HT-29 (cell line): ENCODE measurements at places on chromosomes 5 and 9. TPM values are rescaled to one million over a fixed set of nuclear protein-coding genes. Genes with fewer than 3 reads are reported as not detected.

- DNase-seq, result no peak
Measured at GRCh38 chr5:111779260-111779921, 22.4 kb upstream of the NREP start.

DNA sequence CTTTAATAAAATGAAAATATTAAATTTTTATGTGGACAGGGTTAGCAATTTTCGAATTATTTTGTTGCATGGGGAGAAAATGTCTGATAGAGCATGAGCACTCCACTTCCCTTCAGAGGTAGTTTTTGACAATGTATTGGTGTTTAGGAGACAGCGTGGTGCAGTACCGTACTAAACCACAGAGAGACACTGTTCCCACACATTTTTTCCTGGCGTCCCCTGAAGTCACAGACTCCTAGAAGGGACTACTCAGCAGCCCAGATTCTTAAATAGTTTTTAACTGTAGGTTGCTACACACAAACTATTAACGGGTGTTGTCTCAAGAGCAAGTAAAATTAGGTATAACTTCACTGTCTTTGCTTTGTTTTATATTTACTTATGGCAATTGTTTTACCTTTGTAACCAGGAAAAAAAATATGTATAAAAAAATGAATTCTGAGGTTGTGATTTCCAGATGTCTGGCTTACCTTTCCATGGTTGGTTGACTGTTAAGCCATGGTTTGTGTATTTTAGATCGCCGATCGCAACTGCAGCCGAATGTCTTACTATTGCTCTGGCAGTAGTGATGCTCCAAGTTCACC is 171.2 kb downstream of the DOCK8 start:
- peak; percentile 84 for DNase-seq

Gene CMBL
- total RNA-seq, result 8.7 and 12.9 TPM in 2 replicates

Gene CDX1
- 3.9 and 6.6 TPM in 2 replicates for total RNA-seq

Gene PLEKHG4B
- not detected in 2 replicates for total RNA-seq

DNA sequence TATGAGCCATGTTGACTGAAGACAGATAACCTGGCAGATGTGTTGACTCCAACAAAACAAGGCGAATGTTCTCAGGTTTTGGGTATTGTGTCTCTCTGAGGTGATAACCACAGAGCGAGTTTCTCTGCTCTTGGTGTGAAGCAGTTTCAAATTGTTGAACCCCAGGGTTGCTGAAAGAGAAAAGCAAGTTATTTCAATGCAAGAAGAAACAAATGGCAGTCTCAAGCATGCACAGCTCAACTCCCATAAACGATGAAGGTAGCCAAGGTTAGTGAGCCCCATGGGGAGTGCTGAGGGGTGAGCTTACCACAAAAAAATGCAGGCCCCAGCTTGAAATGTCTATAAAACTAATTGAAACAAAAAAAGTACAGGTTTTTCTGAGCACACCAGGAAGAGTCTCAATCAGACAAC is 220.8 kb upstream of the DAPK1 start:
- DNase-seq, result no peak

GRCh38 chr5:117800261-117800660 is 1188.1 kb downstream of the DTWD2 start:
- no peak for DNase-seq

- no peak for DNase-seq
Measured at GRCh38 chr5:72509401-72509800, 2.2 kb upstream of the ZNF366 start.

DNA sequence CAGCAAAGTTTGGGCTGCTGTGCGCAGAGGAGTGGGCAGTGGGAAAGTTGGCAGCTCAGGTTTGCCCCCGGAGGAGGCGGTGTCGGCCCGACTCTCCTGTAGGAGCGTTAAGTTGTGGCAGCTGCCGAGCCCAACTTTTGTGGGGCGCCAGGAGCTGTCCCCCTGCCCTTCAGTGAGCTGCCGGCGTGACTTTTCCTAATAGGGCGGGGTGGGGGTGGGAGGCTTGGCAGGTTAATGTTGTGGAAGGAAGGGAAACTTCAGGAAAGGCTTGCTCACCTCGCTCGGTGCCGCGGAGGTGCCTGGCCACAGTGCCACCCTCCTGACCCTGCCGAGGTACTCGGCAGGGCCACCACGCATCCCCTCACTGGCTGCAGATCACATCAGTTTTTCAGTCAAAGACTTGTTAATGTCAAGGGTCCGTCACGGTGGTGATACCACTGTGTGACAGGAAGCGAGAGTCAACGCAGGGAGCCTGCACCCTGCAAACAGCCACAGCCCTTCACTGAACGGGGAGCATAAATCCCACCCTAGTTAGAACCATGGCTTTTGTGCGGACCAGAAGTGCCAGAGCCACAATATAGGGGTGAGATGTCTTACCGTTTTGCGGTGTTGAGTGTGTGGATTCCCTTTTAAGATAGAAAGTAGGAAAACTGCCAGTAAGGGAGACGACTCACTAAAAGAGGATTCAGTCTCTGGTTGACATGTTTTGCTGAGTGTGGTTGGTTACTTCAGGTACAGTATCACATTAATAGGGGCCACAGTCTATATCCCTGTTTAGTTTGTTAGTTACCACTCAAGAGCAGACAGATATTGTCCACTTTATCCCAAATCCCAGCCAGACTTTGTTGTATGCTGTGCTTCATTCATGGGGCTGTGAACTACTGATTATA is 796 bp downstream of the LNPEP start:
- peak; percentile 45 for DNase-seq

Gene RAB3C
- total RNA-seq, result not detected in 2 replicates

GRCh38 chr9:37424204-37424685 is 1.7 kb downstream of the GRHPR start:
- no peak for DNase-seq

- no peak for DNase-seq
Measured at GRCh38 chr9:70962761-70963440, 158.5 kb downstream of the TRPM3 start.

- DNase-seq, result no peak
Measured at GRCh38 chr5:154861946-154862345, 3.5 kb downstream of the CNOT8 start.

Gene STXBP1
- 6.3 and 8.0 TPM in 2 replicates for total RNA-seq

Gene IL5
- not detected in 2 replicates for total RNA-seq

- DNase-seq, result no peak
Measured at GRCh38 chr9:117245175-117245829, 169.6 kb downstream of the ASTN2 start.

Gene TMEFF1
- not detected in 2 replicates for total RNA-seq

GRCh38 chr5:160452795-160453194 is 31.1 kb downstream of the PTTG1 start:
- no peak for DNase-seq

Gene EGFLAM
- total RNA-seq, result not detected in 2 replicates

Gene GFPT2
- 0.10 TPM in 1 of 2 replicates, not detected in the other for total RNA-seq

Gene C5orf46
- not detected in 2 replicates for total RNA-seq

- DNase-seq, result peak; percentile 95
Measured at GRCh38 chr5:177456976-177457851, 10.6 kb downstream of the PRR7 start.

DNA sequence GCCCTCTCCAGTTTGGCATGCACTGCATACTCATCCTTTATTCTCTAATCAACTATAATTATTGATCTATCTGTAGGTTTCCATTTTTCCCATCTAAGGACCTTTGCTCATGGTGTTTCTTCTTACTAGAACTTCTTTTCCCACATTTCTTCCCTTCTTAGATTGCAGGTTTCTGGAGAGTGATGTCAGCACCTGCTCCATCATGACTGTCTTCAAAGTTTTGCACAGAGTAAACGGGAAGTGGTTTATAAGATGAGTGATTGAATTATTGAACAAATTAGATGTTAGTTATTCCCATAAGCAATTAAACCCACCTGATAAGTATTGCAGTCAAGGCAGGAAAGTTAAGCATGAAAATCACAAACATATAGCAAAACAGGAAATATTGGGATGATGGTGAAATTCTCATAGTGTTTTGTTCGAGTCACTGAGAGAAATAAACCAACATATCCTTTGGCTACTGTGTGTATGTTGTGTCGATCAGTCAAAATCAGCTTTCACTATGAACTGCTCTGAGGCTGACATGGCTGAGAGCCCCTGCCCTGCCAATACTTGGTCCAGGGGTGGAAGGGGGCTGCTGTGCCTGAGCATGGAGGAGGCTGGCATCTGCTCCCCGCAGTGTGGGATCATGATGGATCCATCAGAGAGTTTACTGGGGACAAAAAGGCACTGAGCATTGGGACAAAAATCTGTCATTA is 45.5 kb upstream of the S1PR3 start:
- DNase-seq, result no peak

Gene PPIC
- 23.3 and 26.3 TPM in 2 replicates for total RNA-seq

DNA sequence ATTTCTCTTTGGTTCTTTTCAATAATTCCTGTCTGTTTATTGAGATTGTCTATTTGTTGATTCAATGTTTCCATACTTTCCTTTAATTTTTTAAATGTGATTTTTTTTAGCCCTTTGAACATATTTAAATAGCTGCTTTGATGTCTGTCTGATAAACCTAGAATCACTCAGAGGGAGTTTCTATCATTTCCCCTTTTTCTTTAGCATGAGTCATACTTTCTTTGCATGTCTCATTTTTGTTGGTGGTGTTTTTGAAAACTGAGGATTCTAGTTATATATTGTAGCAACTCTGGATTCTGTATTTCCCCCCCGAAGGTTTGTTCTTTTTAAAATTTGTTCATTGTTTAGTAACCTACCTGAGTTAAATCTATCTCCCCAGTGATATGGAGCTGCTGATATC is 24.2 kb upstream of the ZNF618 start:
- DNase-seq, result no peak

Gene PCDHA12
- 0.13 TPM in 1 of 2 replicates, not detected in the other for total RNA-seq

GRCh38 chr5:73917433-73917832 is 291.4 kb downstream of the ARHGEF28 start:
- no peak for DNase-seq

DNA sequence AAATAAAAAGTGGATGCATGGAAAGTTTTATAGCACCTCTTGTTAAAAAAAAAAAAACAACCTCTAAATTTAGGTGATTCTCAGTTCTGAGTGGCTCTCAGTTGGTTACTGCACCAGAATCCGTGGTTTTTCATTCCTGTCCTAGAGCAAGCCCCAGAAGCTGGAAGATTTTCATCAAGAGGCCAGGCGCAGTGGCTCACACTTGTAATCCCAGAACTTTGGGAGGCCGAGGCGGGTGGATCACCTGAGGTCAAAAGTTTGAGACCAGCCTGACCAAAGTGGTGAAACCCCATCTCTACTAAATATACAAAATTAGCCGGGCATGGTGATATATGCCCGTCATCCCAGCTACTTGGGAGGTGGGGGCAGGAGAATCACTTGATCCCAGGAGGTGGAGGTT is 27.2 kb upstream of the SLC9A3 start:
- DNase-seq, result no peak

DNA sequence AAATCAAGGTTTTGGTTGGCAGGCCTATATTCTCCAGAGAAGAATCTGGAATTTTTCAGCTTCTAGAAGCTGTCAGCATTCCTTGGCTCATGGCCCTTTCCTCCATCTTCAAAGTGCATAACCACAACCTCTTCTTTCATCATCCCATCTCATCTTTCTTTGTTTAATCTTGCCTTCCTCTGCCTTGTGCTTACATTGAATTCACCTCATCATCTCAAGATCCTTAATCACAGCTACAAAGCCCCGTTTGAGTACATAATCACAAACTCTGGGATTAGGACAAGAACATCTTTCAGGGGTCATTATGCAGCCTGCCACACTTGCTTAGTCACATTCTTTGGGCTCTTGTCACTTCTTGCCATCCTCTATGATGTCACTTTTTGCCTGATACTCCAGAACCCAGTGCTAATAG is 130.3 kb downstream of the FOXD1 start:
- no peak for DNase-seq

Gene IQGAP2
- total RNA-seq, result 18.6 and 19.4 TPM in 2 replicates

- no peak for DNase-seq
Measured at GRCh38 chr9:91187965-91188344, 173.8 kb downstream of the AUH start.

- DNase-seq, result no peak
Measured at GRCh38 chr9:14956208-14956607, 46.0 kb upstream of the FREM1 start.

DNA sequence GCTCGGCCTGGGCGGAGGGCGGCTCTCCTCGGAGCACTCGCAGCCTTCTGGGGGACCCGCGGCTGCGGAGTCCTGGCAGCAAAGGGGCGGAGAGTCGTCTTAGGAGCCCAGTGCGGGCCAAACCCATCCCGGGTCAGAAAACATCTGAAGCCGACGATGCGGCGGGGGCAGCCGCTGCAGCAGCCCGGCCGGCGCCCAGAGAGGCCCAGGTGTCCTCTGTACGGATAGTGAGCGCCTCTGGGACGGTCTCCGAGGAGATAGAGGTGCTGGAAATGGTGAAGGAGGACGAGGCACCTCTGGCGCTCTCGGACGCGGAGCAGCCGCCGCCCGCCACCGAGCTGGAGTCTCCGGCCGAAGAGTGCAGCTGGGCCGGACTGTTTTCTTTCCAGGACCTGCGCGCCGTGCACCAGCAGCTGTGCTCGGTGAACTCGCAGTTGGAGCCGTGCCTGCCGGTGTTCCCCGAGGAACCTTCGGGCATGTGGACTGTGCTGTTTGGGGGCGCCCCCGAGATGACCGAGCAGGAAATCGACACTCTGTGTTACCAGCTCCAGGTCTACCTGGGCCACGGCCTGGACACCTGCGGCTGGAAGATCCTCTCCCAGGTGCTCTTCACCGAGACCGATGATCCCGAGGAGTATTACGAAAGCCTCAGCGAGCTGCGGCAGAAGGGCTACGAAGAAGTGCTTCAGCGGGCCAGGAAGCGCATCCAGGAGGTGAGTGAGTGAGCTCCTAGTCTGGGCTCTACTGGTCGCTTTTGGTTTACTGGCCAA is 1.2 kb downstream of the JMY start:
- DNase-seq, result peak; percentile 67

- no peak for DNase-seq
Measured at GRCh38 chr9:104843644-104844240, 79.8 kb downstream of the NIPSNAP3B start.

Gene TMEM38B
- 9.0 and 11.7 TPM in 2 replicates for total RNA-seq

DNA sequence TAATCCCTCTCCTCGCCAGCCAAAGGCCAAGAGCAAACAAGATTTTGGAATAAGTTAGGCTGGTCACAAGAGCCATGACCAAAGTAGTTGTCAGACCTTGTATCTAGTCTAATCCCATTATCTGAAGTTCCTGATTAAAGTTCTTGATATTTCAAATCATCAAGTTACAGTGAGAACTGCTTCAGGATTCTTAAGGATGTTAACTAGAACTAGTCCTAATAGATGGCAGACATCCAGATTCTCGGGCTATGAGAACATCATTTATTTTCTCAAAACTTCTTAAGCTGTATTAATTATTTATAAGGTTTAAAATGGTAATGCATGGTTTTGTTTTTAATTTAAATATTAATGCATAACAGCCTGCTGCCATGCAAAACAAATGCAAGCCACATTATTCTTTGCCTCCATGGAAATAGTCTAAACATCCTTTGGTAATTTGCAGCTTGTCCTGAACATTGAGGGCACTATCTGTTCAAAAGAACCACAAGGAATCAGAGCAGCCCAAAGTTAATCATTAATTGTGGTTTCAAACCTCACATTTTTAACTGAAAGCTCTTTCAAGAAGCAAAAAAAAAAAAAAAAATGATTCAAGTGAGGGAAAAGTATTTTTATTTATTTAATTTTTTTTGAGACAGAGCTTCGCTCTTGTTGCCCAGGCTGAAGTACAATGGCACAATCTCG is 95.1 kb downstream of the TTC39B start:
- no peak for DNase-seq

Gene C9orf50
- total RNA-seq, result not detected in 2 replicates
